DMS79 treated with DMSO at 0.1 percent for 48 hours (cell line): ENCODE measurements at places on chromosomes 5 and 9.

- no peak for DNase-seq
These were observed 54.5 kb downstream of the ELL2 start for GRCh38 chr5:95907067-95907705.

- DNase-seq = peak; percentile 57
These were observed 1.2 kb downstream of the TTC33 start for GRCh38 chr5:40754381-40755092.

DNA sequence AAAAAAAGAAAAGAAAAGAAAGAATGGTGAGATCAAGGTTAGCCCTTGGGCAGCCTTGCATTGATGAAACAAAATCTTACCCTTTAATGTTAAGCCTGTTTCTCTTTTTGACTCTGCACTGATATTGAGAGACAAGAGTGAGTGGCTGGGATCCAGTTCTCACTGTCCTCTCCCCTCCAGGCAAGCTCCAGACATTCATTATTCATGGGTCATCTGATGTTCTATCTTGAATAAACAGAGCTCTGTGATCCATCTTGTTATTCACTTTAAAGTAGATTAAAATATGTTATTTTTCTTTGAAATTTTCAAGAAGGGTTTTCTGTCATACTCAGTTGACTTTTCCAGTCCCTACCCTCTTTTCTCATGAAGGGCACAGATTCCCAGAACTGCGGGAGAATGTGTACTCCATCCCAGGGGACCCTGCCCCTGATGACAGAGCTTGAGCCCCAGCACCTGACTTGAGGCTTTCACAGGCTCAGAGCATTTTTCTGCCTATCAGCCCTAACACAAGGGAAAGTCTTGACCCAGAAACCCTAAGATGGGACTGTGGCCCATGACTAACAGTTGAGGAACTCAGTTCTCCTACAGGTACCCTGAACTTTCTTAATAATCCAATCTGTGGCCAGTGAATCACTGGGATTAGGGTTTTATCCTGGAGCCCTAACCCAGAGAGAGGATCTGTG, 24.1 kb downstream of the ACTL7B start:
- DNase-seq = no peak

DNA sequence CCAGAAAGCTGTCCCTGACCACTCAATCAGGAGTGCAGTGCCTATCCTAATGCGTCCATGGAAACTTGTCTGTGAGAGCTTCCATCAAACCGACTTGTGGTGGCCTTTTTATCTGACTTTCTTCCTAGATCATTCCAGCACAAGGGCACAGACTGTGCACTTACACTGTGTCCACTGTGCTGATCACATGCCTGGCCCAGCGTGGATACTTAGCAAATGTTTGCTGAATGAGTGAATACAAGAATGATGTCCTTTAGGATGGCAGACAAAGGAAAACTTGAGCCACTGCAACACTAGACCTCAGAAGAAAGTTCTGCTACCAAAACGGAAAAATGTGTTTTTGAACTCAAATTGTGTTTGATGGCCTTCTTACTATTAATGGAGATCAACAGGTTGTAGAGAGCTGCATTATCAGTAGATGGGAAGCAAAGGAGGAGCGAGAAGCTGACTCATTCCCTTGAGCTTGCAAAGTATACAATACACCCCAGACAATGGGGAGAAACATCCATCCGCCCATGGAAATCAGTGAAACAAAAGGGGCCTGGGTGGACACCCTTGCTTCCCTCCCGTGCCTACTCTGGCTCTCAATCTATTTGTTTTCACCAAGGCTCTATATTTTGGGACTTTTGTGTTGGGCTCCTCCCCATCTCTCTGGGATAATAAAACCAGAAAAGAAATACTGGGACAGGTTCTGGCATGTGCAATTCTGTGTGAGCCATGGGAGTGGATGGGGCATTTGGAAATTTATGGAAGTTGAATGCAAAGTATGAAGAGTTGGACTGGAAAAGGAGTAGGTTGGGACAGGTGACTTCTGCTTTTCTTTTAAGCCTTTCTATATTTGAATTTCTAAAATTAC, 76.2 kb upstream of the ZFAND5 start:
- no peak for DNase-seq

- peak; percentile 66 for DNase-seq
These were observed at the start of the genes AP3S1 and ATG12 for GRCh38 chr5:115841382-115842088. Gene AP3S1, plus strand, starts transcription at chr5:115841935. Its CDS starts 103 bp downstream, at chr5:115842038. Gene ATG12, minus strand, starts transcription at chr5:115841565. Its CDS starts 13 bp downstream, at chr5:115841552.

GRCh38 chr5:73264631-73265030, 91.6 kb downstream of the TMEM174 start:
- DNase-seq = no peak

GRCh38 chr5:167822241-167822640, 469.2 kb upstream of the WWC1 start:
- no peak for DNase-seq

GRCh38 chr5:158485047-158485446, 614.7 kb downstream of the EBF1 start:
- no peak for DNase-seq

- DNase-seq = peak; percentile 5
These were observed 13.0 kb downstream of the SLC4A9 start for GRCh38 chr5:140372971-140373487.
